Mesothelial cell of epicardium (in vitro differentiated cells): ENCODE measurements at places on chromosomes 5 and 9.

- DNase-seq, result no peak
Observed at GRCh38 chr5:75509546-75509945, 1.9 kb downstream of the CERT1 start.

DNA sequence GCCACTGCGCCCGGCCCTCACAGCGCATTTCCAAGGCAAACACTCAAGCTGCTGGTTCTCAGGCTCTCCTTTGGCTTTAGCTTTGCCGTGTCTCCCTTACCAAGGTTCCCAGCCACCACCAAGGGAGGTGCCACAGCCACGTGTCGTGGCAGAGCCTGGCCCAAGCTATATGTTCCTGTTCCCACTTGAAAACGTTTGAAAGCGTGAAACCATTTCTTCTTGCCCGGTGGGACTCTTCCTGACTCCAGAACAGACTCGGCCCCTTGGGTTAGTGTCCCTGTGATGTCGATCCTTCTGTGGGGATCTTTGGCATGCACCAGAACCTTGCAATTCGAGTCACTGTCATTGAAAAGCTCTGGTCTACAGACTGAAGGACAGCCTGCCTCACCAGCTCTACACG is 147.9 kb downstream of the HSD17B3 start:
- no peak for DNase-seq

DNA sequence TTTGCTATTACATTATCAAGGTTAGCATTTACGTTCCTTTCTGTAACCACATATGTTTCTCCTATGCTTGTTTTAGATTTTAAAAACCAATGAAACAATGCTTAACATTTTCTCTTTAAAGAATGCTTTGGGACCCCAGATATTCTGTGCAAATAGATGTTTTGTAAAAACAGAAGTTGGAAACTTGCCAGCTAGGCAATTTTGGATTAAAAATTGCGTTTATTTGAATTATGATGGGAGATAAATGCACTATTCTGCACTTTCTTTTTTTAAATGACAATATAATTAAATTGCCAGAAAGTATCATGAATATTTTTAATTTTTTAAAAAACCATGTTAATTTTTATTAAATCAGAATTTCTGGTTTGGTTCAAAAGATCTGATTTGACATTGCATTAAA is 81.6 kb downstream of the MACIR start:
- no peak for DNase-seq

DNA sequence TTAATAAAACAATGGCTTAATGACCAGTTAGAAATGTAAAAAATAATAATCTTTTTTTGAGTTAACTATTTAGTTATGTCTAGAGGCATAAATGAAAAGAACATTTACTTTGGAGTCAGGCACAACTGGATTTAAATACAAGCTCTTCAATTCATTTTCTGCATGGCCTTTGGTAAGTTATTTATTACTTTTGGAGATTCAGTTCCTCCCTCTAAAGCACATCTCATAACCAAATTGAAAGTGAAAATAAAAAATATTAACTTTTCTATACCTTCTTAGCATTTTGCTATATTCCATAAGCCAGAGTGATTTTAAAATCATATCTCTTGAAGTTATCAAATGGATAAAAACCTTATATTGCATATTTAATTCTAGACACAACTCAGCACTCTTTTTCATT is 434.9 kb upstream of the SMARCA2 start:
- DNase-seq, result no peak

DNA sequence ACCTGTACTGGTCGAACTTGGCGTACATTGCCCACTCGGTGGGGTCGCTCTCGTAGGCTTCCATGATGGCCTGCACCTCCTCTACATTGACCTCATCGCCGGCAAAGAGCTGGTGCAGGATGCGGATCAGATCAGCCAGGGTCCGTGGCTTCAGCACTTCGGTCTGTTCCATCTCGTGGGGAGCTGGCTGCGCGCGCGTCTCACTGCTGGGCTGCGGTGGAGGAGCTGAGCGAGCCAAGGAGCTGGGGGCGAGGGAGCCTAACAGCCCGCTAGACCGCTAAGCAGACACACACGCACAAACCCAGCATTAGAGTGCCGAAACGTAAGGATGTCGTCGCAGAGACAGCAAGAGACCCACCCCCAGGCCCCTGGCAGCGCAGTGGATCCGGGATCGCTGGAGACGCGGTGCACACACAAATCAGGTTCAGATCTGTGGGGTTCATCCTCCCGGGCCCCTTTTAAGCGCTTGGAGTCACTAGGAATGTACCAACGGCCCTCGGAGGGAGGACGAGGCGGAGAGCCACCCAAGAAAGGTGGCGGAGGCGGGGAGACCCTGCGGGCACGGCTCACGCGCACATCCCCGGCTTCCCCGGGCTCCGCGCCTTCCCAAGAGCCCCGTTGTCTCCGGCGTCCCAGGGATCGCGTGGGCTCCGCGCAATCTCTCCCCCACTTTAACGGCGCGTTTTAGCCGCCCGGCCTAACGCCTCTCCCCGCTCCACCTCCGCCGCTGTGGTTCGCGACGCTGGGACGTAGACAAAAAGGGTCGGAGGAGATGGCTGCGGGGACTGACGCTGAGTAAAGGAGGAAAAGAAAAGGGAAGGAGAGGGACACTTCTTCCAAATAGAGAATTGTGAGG is at the start of gene CDO1:
Gene CDO1 (minus strand): TSS at position 434 of the 856 bp plus-strand sequence. CDS start 262 bp downstream, at position 172.
- peak; percentile 42 for DNase-seq

DNA sequence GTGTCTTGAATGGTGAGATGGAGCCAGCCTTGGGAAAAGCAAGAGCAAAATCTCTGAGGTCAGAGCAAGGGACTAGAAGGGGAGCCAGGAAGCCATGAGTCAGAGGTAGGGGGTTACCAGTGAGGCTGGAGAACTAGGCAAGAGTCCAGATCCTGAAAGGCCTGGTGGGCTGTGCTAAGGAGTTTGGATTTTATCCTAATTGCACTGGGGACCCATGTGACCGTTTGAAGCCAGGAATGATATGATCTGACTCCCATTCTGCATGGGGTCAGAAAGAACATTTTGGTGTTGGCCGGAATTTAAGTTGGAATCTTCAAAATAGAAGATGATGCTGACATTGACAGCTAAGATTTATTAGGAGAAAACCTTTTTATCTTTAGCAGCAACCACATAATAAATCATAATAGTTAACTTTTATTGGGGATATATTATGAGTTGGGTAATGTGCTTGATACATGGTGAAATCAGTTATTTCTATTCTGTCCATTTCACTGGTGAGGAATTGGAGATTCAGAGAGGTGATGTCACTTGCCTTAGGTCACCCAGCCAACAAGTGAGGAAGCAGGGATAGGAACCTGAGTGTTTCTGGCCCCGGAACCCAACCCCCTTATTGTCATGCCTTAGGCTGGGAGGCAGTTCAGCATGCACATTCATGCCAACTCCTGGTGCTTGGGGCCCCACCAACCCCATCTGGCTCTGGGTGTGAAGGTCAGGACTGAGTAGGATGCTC is 61.5 kb upstream of the RARS1 start:
- DNase-seq, result no peak

DNA sequence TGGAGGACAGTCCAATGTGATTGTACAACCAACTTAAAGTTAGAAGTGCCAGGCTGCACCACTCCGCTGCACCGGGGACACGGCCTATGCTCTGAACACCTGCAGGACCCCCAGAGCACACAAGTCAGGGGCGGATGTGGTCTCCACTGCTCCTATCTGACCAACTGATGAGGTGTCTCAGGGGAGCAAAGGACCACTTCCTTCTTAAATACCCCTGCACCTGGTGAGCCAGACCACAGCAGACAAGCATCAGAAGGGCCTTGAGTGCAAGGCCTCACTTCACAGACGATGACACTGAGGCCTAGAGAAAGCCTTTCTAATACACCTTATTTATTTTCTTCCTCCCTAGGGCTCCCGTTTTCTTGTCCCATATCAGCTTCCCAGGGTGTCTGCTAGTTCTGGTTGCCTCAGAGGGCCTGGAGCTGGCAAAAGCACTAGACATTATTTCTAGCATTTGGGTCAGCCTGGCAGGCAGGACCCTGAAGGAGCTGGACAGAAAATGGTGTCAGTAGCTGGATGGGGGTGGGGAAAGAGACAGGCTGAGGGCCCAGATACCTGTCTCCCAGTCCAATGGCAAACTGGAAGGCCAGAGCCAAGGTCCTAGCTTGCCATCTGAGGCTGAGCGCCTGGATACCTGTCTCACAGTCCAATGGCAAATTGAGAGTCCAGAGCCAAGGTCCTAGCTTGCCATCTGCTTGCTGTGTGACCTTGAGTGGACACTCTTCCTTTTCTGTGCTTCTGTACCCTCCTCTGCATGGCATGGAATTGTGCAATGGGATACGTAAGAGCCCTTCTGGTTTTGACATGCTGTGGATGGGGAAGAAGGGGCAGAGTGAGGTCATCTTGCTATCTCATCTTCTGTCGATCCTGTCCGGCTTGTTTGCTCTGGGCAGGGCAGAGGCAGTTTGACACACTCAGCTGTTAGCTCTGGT is 9.0 kb downstream of the CCDC69 start:
- DNase-seq, result no peak

DNA sequence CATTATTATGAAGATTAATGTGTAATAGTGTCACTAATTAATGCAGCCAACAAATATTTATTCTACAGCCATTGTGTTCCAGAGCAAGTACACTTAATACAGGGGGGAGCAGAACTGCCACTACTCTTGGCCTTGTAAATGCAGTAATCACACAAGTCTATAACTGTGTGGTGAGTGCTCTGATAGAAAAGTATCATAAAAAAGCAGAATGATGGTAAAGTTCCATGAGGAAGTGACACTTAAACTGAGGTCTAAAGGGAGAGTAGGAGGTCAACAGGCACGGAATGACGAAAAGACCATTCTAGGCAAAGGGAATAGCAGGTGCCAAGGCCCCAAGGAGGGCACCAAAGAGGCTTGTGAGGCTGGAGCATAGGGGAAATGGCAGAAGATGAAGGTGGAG is 142.9 kb downstream of the OSTF1 start:
- no peak for DNase-seq

- DNase-seq, result no peak
Observed at GRCh38 chr5:119418606-119419100, 33.6 kb upstream of the HSD17B4 start.

- DNase-seq, result no peak
Observed at GRCh38 chr5:148343046-148343407, 7.7 kb downstream of the SPINK9 start.

DNA sequence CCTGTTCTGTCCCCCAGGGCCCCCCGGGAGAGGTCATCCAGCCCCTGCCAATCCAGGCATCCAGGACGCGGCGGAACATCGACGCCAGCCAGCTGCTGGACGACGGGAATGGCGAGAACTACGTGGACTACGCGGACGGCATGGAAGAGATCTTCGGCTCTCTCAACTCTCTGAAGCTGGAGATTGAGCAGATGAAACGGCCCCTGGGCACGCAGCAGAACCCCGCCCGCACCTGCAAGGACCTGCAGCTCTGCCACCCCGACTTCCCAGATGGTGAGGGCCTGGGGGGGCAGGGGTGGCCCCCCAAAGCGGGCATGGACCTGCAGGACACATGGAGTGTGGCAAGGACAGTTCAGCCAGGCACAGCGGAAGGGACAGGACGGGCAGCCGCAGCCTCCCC is 56.0 kb upstream of the FCN2 start:
- DNase-seq, result no peak

DNA sequence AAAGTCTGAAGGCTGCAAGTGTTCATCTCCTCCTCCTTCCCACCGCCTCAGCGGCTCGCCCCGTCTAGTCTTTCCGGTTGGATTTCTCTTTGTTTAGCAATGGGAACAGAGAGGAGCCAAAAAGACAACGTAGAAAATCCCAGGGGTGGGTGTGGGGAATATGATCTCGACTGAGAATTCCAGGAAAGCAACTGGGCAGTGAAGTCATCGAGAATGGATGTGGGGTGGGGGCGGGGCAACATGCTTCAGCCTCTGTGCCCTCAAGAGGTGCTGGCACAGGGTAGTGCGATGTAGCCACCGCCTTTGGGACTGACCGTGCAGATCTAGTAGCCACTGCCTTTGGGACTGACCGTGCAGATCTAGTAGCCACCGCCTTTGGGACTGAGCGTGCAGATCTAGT is 12.9 kb downstream of the MSX2 start:
- DNase-seq, result no peak

DNA sequence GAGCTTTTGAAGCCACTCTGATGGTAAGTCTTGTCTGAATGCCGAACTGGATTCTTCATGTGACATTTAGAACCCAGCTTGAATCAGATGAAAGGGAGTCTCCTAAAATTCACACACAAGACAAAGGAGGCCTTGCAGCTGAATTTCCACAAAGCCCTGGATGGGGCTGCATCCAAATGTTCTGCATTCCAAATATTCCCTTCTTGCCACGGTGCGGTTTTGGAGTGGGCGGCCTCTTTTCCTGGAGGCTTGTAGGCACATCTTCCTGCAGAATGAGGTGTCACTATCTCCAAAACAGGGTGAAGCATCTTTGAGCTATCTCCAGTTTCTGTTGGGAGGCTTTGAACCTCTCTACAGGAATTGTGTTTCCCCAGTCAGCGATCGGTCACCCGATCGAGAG is 342.7 kb downstream of the ARHGEF28 start:
- no peak for DNase-seq

DNA sequence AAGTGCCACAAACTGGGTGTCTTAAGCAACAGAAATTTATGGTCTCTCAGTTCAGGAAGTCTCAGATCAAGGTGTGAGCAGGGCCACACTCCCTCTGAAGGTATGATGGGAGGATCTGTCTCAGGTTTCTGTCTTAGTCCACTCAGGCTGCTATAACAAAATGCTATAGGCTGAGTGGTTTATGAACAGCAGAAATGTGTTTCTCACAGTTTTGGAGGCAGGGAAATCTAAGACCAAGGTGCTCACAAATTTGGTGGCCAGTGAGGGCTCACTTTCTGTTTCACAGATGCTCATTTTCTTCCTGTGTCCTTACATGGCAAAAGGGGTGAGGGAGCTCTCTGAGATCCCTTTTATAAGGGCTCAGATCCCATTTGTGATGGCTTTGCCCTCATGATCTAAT is 281.4 kb downstream of the CWC27 start:
- no peak for DNase-seq

DNA sequence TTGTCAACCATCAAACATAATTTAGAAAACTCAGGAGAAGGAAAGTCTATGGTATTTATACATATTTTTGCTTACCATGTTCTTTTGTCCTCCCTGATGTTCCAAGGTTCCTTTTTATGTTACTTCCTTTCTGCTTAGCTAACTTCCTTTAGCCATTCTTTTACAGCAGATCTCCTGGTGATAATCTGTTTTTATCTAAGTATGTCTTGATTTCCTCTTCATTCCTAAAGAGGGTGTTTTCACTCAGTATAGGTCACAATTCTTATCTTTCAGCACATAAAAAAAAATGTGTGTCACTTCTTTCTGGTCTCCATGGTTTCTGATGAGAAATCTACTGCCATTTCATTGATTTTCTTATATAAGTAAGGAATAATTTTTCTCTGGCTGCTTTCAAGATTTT is 384.4 kb upstream of the PDE4D start:
- DNase-seq, result no peak

DNA sequence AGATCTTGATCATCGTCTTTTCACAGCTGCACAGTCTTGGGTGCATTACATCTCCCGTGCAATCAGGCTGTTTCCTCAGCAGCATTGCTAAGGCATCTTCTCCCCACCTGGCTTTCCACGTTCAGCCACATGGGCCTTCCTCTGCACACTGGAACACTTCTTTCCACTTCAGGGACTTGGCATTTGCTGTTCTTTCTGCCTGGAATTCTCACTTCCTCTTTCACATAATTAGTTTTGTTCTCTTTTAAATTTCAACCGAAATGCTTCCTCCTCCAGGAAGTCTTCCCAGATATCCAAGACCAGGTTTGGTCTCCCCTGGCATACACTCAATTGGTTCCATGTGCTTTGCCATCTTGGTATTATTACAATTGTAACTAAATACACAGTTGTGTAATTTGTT is 43.8 kb downstream of the WHRN start:
- no peak for DNase-seq

- peak; percentile 84 for DNase-seq
Observed at GRCh38 chr9:129752900-129753729, at the start of gene PTGES. Gene PTGES, minus strand, starts transcription at chr9:129753042. Its CDS starts 30 bp downstream, at chr9:129753012.

- DNase-seq, result no peak
Observed at GRCh38 chr5:981456-981855, 27.1 kb upstream of the NKD2 start.
